ENCODE measurements at places on chromosomes 2 and 18.

- no peak for DNase-seq
Observed at GRCh38 chr2:144461308-144461766, 58.6 kb downstream of the ZEB2 start.

GRCh38 chr2:14778015-14778414 is 145.5 kb downstream of the LRATD1 start:
- no peak for DNase-seq

- no peak for DNase-seq
Observed at GRCh38 chr2:23905155-23905554, 21.8 kb downstream of the ATAD2B start.

GRCh38 chr2:168090366-168091135 is 156.8 kb downstream of the STK39 start:
- DNase-seq = no peak

- DNase-seq = no peak
Observed at GRCh38 chr18:69985239-69985638, 37.6 kb upstream of the CD226 start.

DNA sequence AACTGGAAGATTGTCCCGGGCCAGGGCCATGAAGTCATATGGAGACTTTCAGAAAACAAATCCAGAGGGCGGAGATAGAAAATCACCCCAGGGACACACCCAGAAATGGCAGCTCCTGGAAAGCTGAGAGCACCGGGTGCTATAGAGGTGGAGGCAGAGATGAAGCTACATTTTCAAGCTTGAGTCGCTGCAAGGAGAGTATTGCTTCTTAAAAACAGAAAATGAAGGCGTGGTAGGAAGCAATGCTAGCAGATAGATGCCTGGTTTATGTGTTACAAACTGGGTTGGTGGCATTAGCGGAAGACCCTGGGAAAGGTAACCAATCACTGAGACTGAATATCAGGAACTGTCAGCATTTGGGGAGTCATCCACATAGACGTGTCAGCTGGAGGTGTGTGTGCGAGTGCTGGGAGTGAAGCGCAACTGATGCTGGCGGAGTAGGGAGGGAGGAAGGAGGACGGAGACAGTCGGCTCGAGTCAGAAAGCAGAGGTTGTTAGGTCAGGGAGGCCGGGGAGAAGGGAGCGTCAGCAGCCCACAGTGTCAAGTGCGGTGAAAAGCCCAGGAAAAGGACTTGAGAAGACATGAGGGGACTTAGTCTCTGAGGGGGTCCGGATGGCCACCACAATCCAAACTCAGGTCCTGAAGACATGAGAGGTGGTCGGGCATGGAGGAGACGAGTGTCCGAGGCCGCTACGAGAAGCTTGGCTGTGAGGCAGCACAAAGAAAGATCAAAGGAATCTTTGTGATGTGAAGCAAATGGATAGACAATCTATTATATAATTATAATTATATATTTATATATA is 45.4 kb downstream of the C18orf63 start:
- no peak for DNase-seq

GRCh38 chr18:59610546-59611140 is 86.6 kb downstream of the CCBE1 start:
- no peak for DNase-seq

DNA sequence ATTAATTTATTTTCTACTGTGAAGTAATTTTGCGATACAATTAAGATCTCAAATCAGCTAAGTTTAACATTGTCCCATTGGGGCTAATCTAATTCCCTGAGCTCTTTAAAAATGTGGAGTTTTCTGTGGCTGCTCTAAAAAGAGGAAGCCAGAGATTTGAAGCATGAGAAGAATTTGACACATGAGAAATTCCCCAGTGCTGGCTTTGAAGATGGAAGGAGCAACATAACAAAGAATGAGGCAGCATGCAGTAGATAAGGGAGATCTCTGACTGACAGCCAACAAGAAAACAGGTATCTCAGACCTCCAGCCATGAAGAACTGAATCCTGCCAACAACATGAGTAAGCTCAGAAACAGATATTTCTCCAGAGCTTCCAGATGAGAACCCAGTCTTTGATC is 308.4 kb downstream of the ZNF804A start:
- DNase-seq = no peak

DNA sequence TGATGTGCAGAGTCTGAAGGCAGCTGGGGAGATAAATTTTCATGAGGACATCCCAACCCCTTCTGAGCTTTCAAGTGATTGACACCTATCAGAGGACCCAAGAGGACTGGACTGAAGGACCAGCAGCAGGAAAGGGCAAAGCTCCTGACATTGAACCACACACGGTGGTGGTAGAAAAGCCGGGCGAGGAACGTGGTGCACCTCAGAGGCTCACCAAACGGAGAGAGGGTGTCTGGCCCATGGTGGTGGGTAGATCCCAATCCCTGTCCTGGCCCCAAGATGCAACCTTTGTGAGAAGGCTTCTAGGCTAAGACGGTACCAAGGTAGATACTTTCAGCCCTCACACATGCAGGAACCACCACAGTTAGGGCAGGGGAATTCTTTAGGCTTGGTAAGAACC is 52.1 kb downstream of the FRZB start:
- no peak for DNase-seq

DNA sequence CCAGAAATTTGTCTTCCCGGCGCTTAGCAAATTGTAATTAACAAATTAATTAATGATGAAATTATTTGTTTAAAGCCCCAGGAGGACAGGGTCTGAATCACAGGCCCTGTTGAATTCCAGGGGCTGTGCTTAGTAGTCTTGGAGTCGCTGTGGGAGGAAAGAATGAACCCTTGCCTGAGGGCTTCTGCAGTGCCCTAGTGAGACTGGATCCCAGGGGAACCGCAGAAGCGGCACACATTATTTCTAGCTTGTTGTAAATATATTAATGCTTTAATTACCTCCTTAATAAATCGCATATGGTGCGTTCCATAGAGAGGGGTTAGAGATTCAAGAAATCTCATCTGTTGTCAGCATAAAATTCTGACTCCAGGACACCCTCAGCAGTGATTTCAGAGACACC is 235.4 kb downstream of the CELF4 start:
- no peak for DNase-seq

- DNase-seq = no peak
Observed at GRCh38 chr18:22309191-22309590, 108.5 kb downstream of the CTAGE1 start.

DNA sequence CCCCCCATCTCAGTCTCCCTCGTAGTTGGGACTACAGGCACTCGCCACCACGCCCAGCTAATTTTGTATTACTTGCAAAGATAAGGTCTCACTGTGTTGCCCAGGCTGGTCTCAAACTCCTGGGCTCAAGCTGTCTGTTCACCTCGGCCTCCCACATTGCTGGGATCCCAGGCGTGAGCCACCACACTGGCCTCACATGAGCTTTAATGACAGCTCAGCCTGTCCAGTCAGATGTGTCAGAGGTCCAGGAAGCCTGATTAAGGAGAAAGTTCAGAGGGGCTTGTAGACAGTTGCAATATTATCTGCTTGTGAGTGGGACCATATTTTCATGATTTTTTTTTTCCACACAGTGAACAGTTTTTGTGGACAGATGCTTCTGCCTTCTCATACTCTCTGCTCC is 82.0 kb downstream of the LIMS1 start:
- no peak for DNase-seq

DNA sequence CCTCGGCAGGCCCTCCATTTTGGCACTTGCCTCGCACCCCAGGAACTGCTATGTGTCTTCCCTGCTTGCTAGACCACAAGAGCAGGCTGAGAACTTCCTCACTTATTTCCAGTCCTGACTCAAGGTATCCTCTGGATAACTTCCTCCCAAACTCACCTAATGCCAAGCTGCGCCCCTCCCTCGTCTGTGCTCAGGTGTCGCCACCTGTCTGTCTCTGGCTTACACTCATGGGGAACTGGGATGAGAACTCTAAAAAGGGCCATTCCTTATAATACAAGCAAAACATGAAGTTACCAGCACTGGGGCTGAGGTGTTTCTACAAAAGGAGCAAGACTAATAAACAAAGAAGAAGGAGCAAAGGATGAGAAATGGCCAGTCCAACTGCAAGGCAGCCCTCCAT is 191.5 kb upstream of the RMP24 start:
- no peak for DNase-seq

DNA sequence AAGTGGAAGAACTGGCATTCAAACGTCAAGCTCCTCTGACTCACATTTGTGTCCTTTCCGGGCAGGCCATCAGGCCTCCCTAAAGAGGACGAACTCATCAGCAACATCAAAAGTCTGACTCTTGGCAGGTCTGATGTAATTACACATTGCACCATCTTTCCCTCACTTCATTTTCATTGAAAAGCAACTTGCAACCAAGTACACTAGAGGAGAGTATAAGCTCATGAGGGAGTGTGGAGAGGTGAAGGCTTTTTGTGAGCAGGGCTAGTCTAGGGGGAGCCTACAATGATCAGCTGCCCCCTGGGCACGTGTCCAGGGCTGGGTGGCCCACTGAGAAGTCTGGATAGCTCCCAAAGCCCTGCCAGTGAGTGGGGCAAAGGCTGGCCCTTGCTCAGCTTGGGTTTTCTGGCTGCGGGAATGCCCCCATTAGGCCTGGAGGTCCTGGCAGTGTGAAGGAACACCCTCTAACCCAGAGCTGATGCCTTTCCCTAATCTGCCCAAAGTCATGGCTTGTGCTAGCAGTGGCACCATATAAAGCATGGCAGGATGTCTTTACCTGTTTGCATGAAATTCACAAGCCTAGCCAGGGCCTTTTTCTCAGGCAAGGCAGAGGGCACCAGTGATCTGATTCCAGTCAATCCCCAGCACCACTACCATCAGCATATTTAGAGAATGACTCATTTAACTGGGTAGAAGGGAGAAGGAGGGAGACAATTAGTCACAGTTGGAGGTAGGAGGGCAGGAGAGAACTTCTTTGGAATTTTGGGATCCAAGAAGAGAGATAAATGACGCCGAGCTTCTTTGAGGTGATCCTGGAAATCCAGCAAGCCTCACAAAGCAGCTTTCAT is 8.5 kb upstream of the DAW1 start:
- DNase-seq = no peak

GRCh38 chr2:222272446-222273015 is 26.3 kb downstream of the PAX3 start:
- no peak for DNase-seq

- DNase-seq = no peak
Observed at GRCh38 chr2:196167666-196168065, 3.7 kb downstream of the STK17B start.

DNA sequence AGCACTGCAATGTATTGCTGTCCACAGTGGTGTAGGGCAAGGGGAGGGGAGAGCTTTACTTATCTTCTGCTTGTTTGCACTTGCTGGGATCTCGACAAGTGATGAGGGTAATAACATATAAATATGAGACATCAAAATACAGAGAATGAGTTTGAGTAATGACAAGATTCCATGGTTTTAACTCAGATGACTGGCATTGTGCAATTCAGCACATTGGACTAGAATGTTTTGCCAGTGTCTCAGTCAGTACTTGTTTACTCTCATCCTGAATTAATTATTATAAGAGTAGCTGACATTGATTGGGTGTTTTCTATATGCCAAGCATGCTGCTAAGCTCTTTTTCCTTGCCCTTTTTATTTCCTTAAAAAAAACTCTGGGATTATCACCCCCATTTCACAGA is 306.7 kb upstream of the MMADHC start:
- DNase-seq = no peak

- no peak for DNase-seq
Observed at GRCh38 chr18:9097349-9097748, 5.2 kb upstream of the NDUFV2 start.

- DNase-seq = no peak
Observed at GRCh38 chr2:55581874-55582547, 35.4 kb downstream of the PPP4R3B start.

- no peak for DNase-seq
Observed at GRCh38 chr2:33552758-33553461, 46.2 kb downstream of the FAM98A start.

DNA sequence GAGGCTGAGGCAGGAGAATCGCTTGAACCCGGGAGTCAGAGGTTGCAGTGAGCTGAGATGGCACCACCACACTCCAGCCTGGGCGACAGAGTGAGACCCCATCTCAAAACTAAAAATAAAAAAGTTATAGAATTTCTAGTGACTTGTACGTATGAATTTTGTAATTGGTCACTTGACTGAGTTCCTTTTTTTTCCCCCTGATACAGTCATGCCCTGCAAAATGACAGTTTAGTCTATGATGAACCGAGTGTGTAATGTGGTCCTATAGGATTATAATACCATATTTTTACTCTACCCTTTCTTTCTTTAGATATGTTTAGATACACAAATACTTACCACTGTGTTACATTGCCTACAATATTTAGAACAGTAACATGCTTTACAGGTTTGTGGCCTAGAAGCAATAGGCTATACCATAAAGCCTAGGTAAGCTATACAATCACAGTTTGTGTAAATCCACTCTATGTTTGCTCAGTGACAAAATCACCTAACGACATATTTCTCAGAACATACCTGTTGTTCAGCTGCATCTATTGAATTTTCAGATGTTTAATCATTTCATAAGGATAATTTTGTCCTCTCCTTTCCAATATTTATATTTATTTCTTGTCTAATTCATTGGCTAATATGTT is 25.4 kb downstream of the SOCS6 start:
- DNase-seq = no peak

GRCh38 chr2:122739732-122740593 is 984.5 kb downstream of the TSN start:
- no peak for DNase-seq

Data from activated T-helper 1 cell treated with anti-CD3 and anti-CD28 coated beads, Interleukin-2, amount 50 U/mL, for 16 hours (primary cell).